Effector memory CD4-positive, alpha-beta T cell (primary cell): ENCODE measurements at places on chromosomes 4 and X.

DNA sequence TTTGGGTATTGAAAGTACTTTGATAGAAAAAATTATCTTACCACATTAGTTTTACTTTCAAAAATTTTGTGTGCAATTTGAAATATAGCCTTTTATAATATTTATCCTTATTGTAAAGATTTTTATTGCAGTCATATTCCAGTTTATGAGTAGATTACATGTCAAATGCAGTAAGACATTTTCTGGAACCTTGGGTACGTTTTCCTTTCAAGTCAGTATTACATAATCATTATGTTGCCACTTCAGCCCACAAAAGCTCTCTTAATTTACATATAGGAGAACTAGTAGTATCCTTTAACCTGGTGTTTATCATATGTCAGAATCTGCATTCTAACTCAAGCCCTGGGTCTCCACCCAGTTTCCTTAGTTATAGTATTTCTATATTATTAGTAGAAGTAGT is 98.5 kb downstream of the CENPC start:
- no peak for DNase-seq

GRCh38 chrX:69152417-69152841 is 12.8 kb downstream of the PJA1 start:
- no peak for DNase-seq

DNA sequence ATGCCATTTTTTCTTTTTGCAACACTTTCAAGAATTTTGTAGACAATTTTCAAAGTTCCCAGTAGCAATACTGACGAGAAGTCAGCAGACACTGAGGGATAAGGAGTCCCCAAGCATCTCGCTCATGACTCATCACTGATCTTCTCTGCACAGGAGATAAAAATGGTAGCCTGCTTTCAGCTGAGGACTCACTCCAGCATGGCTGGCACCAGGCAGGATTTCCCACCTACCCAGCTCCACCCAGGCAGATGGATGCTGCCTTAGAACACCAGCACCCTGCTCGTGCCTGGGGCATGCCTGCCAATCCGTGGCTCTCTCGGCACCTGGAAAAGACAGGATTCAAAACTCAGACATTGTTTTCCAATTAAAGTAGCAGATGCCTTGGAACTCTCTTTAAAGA is 24.9 kb downstream of the JAKMIP1 start:
- DNase-seq = no peak

- DNase-seq = no peak
These were observed 151.8 kb downstream of the SMIM20 start for GRCh38 chr4:26065833-26066232.

DNA sequence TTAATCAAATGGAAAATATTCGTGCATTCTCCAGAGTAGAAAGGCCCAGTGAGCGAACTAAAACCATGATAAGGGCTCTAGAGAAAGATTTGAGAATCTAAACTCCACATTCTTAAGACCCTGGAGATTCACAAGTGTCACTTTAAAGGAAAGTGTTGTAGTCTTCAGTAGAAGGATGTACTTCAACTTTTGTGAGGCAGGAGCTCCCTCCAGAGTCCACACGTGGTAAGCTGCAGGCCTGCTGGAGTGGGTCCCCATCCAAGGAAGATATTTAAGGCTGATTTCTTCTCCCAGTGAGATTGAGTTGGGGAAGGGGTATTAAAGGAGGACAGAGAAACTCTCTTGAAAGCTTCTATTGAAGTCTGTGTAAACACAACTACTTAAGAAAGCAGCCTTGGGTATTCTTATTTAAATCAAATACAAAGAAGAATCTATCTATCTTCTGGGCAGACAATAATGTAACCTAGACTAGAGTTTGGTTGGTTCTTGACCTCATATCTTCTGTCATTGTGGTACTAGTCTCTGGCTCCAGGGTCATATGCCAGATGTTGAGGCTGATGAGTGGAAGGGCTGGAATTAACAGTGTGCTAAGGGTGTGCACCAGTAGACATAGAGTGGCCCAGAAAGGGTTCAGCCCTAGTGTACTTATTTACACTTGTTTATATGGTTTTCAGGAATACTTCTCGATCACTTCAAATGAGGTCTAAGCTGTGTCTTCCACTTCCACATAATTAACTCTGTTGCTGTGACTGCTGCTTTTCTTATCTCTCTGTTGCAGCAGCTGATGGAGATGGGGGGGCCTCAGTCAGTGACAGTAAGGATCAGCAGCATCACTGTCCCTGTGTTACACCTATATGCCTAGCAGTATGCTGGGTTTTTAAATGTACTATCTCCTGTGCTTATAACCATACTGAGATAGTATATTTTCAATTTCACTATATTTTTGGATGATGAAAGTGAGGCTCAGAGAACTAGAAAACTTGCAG is 76.1 kb downstream of the HMGB2 start:
- DNase-seq = no peak
